Ovary (tissue), 10 donors: ENCODE measurements at places on chromosomes 5 and 9.

GRCh38 chr9:124770359-124771020, 621 bp downstream of the NR6A1 start:
- no peaks in the 10 kb centered on the region for H3K27me3 ChIP-seq
- no peak overlapping the region for H3K27ac ChIP-seq
- H3K4me3 ChIP-seq, result peak overlapping the region; percentile 89
- no peaks in the 10 kb centered on the region for H3K4me1 ChIP-seq
- H3K36me3 ChIP-seq, result no peaks in the 10 kb centered on the region

- no peaks in the 10 kb centered on the region for H3K27me3 ChIP-seq
- peaks cover 2% of the 10 kb centered on the region for H3K4me1 ChIP-seq
- no peak for DNase-seq
- no peaks in the 10 kb centered on the region for H3K36me3 ChIP-seq
- H3K27ac ChIP-seq, result no peak overlapping the region
Measured at GRCh38 chr5:33299621-33300208, 141.1 kb upstream of the TARS1 start.

- H3K36me3 ChIP-seq, result no peaks in the 10 kb centered on the region
- no peaks in the 10 kb centered on the region for H3K4me1 ChIP-seq
- no peaks in the 10 kb centered on the region for H3K27me3 ChIP-seq
- DNase-seq, result no peak
- no peak overlapping the region for H3K4me3 ChIP-seq
Measured at GRCh38 chr5:132816554-132816953, 3.5 kb downstream of the SOWAHA start.

- H3K36me3 ChIP-seq, result no peaks in the 10 kb centered on the region
- no peak overlapping the region for H3K27ac ChIP-seq
- H3K4me1 ChIP-seq, result no peaks in the 10 kb centered on the region
- H3K4me3 ChIP-seq, result no peak overlapping the region
- no peaks in the 10 kb centered on the region for H3K27me3 ChIP-seq
- no peak for DNase-seq
Measured at GRCh38 chr9:98037357-98037756, 19.2 kb upstream of the NANS start.

DNA sequence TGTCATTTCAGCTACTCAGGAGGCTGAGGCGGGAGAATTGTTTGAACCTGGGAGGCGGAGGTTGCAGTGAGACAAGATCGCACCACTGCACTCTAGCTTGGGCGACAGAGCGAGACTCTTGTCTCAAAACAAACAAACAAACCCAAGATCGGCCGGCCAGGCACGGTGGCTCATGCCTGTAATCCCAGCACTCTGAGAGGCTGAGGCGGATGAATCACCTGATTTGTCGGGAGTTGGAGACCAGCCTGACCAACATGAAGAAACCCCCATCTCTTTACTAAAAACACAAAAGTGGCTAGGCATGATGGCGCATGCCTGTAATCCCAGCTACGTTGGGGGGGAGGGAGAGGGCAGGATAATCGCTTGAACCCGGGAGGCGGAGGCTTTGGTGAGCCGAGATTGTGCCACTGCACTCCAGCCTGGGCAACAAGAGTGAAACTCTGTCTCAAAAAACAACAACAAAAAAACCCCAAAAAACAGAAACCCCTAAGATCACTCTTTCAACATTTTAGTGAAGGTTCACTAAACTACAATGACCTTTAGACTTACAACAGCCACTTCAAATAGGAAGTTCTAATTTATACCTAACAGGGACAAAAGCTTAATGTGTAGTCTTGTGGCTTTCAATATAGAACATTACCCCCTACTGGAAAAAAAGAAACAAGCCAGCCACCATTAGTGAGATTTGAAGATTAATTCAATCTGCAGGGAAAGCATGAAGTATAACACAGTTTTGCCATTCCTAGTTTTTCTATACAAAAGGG, 7.0 kb downstream of the HSPA9 start:
- no peak overlapping the region for H3K27ac ChIP-seq
- H3K4me3 ChIP-seq, result no peak overlapping the region
- no peaks in the 10 kb centered on the region for H3K27me3 ChIP-seq
- no peak for DNase-seq

- H3K4me3 ChIP-seq, result no peak overlapping the region
- no peaks in the 10 kb centered on the region for H3K36me3 ChIP-seq
- H3K4me1 ChIP-seq, result no peaks in the 10 kb centered on the region
- no peak overlapping the region for H3K27ac ChIP-seq
Measured at GRCh38 chr5:17096952-17097695, 120.3 kb upstream of the BASP1 start.

- H3K4me3 ChIP-seq, result no peak overlapping the region
- no peaks in the 10 kb centered on the region for H3K4me1 ChIP-seq
- H3K27ac ChIP-seq, result no peak overlapping the region
- no peaks in the 10 kb centered on the region for H3K36me3 ChIP-seq
- H3K27me3 ChIP-seq, result no peaks in the 10 kb centered on the region
- no peak for DNase-seq
Measured at GRCh38 chr5:143290125-143290524, 113.4 kb downstream of the NR3C1 start.

DNA sequence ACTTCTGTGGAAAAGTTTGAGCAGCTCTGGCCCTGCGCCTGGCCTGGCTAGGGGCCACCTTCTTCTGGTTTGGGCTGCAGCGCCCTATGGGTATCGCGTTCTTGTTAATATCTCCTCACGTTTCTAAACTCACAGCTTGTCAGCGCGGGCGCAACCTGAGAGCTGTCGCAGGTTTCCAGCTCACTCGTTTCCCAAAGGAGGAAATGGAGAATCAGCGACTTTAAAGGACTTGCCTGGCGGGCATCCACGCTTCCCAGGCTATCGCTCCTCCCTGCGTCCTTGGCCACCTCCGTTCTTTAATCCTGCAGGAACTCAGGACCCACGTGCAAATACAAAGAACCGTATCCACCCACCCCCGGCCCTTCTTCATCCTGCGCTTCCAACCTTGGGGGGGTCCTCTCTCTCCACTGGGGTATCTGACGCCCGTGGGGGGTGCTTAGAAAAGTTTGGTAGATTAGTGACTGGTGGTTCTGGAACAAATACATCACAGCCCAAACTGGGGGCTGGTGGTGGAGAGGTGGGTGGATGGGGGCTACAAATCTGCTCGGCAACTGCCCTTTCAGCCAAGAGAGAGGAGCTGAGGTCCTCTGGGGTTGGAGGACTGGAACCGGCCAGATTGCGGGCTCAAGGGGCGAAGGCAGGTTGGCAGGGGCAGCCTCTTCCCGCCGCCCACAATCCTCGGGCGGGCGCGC, 578 bp upstream of the PSAT1 start:
- peak overlapping the region; percentile 46 for H3K4me3 ChIP-seq
- H3K4me1 ChIP-seq, result peaks cover 9% of the 10 kb centered on the region
- peak; percentile 38 for DNase-seq
- no peaks in the 10 kb centered on the region for H3K27me3 ChIP-seq
- H3K27ac ChIP-seq, result peak overlapping the region; percentile 52

GRCh38 chr9:110260911-110261310, 4.6 kb upstream of the TXN start:
- no peak overlapping the region for H3K27ac ChIP-seq
- no peak overlapping the region for H3K4me3 ChIP-seq
- H3K27me3 ChIP-seq, result no peaks in the 10 kb centered on the region

DNA sequence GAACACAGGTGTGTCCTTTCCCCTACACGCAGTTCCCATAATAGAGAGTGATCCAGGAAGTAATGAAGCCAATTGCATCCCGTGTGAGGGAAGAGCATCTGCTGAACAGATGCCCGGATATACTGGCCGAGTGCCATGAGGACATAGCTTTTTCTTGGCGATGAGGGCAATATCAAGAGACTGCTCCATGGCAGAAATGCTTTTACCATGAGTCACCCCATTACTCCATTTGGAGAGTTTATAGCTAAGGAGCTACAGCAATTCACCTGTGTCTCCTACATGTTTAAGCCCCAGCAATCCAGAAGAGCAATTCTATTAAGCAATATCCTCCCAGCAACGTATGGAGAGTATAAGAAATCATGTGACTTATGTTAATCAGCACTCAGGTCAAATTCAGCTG, 222.0 kb upstream of the KLF4 start:
- H3K36me3 ChIP-seq, result no peaks in the 10 kb centered on the region
- peak; percentile 14 for DNase-seq
- H3K4me3 ChIP-seq, result no peak overlapping the region
- H3K27me3 ChIP-seq, result no peaks in the 10 kb centered on the region
- H3K27ac ChIP-seq, result no peak overlapping the region

GRCh38 chr5:142245786-142246185, 79.0 kb downstream of the SPRY4 start:
- no peaks in the 10 kb centered on the region for H3K27me3 ChIP-seq
- no peak for DNase-seq
- no peaks in the 10 kb centered on the region for H3K36me3 ChIP-seq
- no peak overlapping the region for H3K27ac ChIP-seq

GRCh38 chr5:156947925-156948324, 15.1 kb downstream of the TIMD4 start:
- no peaks in the 10 kb centered on the region for H3K36me3 ChIP-seq
- no peaks in the 10 kb centered on the region for H3K27me3 ChIP-seq
- H3K4me3 ChIP-seq, result no peak overlapping the region
- no peaks in the 10 kb centered on the region for H3K4me1 ChIP-seq
